ENCODE measurements at places on chromosomes 2 and 18.

DNA sequence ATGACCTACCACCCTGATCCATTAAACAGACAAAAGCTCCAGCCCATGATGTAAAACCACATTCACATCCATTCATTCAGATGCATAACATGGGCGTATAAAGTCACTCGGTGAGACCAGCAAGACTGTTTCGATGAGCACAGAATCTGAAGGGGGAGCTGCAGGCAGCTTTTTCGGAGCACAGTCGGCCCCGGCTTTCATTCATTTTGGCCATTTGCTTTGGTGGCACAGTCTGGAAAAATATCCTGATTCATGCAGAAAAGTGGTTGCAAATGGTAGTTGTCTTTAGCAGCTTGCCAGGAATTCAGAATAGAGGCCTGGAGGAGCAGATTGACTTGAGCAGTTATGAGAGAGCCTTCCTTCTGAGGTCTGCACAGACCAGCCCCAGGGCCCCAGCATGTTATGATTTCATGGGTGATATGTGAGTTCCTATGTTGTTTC, 11.2 kb downstream of the ARID5A start:
- DNase-seq, result no peak

- no peak for DNase-seq
These were observed 216.2 kb upstream of the SLC35G4 start for GRCh38 chr18:11392980-11393885.

DNA sequence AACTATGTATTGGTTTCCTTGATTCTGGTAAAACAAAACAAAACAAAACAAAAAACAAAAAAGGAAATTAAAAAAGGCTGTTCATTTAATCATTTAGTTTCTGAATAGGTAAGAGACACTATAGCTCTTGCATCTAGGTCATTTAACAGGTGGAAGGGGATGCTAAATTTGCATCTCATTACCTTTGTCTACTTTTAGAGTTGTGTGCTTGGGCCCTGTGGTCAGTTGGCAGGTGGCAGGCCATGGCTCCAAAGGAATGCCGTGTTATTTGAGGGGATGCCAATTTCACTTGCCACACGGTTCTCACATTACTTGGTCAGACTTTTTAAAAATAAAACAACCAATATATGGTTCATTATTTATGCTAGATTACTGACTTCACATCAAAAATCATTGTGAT, 9.2 kb downstream of the GALNT13 start:
- DNase-seq, result no peak

GRCh38 chr2:207599636-207600035, 25.6 kb downstream of the METTL21A start:
- DNase-seq, result no peak

- DNase-seq, result no peak
These were observed 170.7 kb downstream of the ZNF804A start for GRCh38 chr2:184769023-184769422.

DNA sequence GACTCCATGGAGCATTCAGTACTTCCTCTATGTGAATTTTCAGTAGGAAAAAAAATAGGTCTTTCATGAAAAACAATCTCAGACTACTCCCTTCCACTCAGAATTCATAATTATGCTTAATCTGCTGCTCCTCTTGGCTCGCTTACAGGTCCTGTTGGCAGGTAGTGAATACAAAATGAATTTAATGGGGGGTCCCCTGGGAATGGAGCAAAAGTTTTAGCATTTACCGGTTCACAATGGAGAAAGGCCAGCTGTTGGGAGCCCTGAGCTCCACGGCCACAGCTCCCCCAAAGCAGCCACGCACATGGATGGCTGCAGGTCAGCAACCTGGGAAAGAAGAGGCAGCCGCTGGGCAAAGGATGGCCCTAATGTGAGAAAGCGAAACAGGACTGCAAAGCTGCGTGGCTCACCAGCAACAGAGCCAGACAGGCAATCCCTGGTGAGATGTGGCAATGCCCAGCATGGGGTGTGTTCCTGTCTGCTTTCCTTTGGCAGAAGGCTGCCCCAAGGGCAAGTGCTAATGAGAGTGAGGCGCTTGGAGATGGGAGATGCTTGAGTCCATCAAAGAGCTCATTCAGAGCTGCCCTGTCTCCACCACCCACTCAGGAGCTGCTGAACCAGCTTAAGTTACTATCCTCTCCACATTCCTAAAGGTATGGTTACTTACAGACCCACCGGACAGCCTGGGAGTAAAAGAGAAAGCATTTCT, 447.4 kb downstream of the EPHA4 start:
- DNase-seq, result no peak

- DNase-seq, result no peak
These were observed 39.3 kb downstream of the PELI1 start for GRCh38 chr2:64104933-64105332.

DNA sequence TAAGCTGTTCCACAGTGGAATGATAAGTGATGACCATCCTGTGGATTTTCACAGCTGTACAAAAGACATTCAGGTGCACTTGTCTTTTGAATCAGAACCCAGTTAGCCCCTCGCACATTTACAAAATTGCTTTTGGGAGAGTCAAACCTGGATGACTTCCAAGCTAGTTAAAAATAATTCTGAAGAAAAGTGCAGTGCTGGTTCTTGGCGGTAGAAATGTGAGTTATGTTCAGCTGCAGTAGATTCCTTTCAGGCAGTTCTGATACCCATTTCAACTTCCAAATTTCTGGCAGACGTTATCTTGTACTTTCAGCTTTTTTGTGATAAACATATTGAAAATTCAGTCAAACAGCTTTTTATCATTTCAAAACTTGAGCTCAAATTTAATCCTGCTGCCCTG, 324.7 kb downstream of the NRXN1 start:
- DNase-seq, result no peak

GRCh38 chr2:123035541-123035940, 989.5 kb upstream of the CNTNAP5 start:
- DNase-seq, result no peak

- DNase-seq, result no peak
These were observed 55.7 kb downstream of the LRRFIP1 start for GRCh38 chr2:237682856-237683670.

DNA sequence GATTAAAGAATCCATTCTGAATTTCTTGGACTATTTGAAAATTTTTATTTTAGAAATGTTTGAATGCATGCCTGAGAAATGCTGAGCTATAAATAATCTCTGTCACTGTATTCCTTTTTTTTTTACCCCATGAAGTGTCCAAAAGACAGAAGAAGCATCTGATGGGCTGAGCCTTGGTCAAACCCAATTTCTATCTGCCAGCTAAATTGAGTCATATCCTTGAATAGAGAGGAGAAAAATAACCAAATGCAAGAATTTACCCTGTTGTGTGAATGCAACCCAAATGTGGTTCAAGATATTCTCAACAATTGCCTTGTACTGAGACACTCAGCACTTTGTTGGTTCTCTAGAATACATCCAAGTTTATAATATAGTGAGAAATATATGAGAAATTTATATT, 223.5 kb downstream of the UBE2E3 start:
- no peak for DNase-seq

GRCh38 chr18:32920796-32921787, 148.3 kb upstream of the KLHL14 start:
- DNase-seq, result no peak

GRCh38 chr2:2926858-2927175, 450.8 kb downstream of the EIPR1 start:
- DNase-seq, result no peak

DNA sequence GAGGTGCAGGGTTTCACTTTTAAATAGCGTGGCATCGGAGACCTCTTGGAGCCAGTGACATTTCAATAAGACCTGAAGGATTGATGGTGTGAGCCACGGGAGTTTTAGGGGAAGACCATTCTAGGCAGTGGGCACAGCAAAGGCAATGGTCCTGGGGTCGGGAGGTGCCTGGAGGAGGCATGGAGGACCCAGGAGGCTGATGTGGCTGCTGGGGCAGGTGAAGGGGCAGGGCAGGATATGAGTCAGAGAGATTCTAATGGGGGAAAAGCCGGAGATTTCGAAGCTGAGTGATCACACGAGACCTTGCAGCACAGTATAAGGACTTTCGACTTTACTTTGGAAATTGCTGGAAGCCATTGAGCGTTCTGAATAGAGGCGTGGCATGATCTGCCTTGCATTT, 79.6 kb upstream of the KCNE4 start:
- DNase-seq, result no peak

DNA sequence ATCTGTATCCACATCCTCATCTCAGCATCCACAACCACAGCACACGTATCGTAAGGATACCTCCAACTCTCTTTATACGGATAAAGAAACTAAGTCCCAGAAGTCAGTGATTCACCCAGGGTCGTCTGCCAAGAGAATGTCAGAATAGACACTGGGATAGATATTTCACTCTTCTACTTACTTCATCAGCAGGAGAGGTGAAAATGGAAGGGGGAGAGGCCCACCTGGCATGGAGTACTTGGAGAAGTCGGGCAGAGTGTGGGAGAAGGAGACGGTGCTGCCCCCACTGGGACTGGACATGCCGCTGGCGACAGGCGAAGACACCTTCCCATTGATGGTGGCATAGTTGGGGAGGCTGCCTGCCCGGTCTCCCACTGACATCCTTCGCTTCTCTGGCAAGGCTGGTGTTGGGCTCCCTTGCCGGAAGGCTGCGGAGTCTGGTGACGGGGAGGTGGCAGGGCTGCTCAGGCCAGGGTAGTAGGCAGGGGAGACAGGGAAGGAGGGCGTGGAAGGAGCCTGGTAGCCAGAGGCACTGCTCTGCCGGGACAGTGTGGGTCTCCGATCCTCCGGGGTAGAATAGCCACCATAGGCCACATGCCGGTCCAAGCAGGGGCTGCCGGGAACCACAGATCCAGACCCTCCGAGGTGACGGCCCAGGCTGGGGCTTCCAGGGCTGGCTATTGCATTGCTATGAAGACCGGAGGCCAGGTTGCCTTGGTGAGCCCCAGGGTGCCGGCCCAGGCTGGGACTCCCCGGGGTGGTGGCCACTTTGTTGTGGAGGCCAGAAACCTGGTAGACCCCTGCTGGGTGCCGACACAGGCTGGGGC, 185.1 kb downstream of the TNS1 start:
- DNase-seq, result no peak

DNA sequence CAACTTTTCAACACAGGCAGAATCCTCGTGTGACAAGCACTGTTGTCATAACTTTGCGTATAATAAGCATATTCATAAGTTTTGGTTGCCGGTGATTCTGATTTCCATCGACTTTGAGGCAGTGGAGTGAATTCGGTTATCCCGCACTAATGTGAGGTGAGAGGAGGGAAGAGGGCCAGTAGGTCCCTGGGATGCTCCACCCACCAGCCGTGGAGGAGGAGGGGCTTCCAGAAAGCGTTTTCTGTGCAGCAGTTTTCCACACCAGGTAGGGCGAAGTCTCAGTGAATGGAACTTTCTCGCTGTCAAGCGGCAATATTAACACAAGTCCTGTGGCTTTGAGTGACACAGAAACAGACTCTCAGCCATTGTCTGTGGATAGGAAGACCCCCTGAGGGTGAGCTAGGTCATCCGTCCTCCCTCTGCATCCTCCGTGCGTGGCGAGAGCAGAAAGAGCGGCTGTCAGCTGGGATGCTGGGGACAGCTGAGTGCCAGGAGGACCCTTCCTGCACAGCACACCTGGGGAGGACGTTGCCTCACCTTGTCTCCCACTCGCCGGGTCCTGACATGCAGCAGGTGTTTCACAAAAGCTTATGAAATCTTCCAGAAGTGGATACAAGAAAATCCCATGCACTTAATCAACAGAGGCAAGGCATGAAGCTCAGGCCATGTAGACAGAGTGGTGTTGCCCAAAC, 67.5 kb downstream of the DCDC2C start:
- no peak for DNase-seq

GRCh38 chr2:218137514-218137913, 11.7 kb downstream of the CXCR2 start:
- no peak for DNase-seq

DNA sequence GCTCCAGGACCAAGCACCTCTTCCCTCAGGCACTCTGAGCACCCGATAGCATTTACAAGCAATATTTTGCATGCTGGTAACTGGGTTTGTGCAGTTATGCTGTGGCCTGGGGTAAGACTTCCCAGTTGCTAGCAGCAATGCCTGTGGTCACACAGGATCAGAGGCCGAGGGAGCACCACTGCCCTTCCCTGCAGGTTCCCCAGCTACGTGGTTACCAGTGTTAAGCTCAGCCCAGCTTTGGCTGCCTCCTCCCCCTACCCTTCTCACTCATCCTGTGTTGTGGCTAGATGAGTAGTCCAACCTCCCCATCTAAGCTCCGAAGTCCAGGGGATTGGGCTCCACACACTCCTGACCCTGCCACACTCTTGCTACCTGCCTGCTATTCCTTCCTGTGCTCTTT, 141.1 kb downstream of the CELF4 start:
- no peak for DNase-seq

GRCh38 chr2:212387146-212387545, 151.5 kb downstream of the ERBB4 start:
- DNase-seq, result no peak

- DNase-seq, result no peak
These were observed 31.9 kb downstream of the KIDINS220 start for GRCh38 chr2:8805278-8806210.

GRCh38 chr2:121094845-121095244, 190.2 kb downstream of the TFCP2L1 start:
- no peak for DNase-seq

DNA sequence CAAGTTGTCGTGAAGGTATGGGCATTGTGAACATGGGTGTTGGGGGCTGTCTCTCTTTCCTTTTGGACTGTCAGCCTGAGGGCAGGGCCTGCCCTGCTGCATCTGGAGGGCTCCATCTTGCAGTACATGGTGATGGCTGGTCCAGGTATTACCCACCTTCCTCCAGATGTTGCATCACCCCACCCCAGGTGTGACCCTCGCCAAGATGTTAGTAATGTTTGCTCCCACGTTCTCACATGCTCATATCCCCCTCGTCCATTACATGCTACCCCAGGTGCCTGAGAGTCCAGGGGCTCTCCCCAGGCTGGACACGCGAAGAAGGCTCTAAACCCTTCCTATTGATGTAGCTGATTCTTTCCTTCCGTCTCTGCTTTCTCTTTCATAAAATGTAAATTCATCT, 13.9 kb downstream of the ZAP70 start:
- no peak for DNase-seq

GRCh38 chr2:38016219-38016618, 59.7 kb downstream of the CYP1B1 start:
- no peak for DNase-seq

DNA sequence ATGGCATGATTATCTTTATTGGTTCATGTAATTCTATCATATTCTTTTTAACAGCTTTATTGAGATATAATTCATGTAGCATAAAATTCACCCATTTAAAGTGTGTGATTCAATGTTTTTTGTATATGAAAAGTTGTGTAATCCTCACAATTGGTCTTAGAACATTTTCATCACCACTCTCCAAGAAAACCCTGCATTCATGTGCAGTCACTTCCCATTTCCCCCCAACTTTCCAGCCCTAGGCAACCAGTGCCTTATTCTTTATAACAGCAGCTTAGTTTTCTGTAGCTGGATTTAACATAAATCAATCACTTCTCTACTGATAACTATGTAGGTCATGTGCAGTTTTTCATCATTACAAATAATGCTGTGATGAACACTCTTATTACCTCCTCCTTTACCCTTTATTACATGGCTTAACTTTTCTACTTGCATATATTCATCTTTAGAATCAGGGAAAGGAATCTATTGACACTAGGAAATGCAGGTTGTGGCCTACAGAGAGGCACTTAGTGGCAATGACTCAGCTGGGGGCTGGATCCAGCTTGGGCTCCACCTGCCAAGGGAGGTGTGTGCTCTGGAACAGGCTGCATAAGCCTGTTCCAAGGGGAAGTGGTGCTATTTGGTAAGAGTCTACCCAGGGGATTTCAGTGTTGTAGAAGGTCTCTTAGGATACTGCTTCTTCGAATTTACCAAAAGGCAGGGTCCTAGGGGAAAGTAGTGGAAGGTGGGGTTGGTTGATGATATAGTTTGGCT, 89.1 kb downstream of the ETAA1 start:
- DNase-seq, result no peak
